Muscle of leg (tissue), 16 donors: ENCODE measurements at places on chromosomes 4 and X. TPM values are rescaled to one million over a fixed set of nuclear protein-coding genes. Genes with fewer than 3 reads are reported as not detected.

Gene CD40LG
- total RNA-seq: not detected

GRCh38 chrX:2385224-2385623 lies 115.6 kb downstream of the DHRSX start:
- H3K36me3 ChIP-seq: no peaks in the 10 kb centered on the region
- H3K4me1 ChIP-seq: no peaks in the 10 kb centered on the region
- no peak overlapping the region for H3K4me3 ChIP-seq
- no peaks in the 10 kb centered on the region for H3K27me3 ChIP-seq

- no peaks in the 10 kb centered on the region for H3K27me3 ChIP-seq
- H3K4me1 ChIP-seq: no peaks in the 10 kb centered on the region
- H3K36me3 ChIP-seq: peaks cover 11% of the 10 kb centered on the region
- no peak overlapping the region for H3K4me3 ChIP-seq
- H3K27ac ChIP-seq: no peak overlapping the region
- DNase-seq: no peak
Measured at GRCh38 chr4:71027611-71028010, 34.2 kb downstream of the DCK start.

- H3K4me3 ChIP-seq: no peak overlapping the region
- H3K4me1 ChIP-seq: no peaks in the 10 kb centered on the region
- no peak overlapping the region for H3K27ac ChIP-seq
- no peaks in the 10 kb centered on the region for H3K27me3 ChIP-seq
- H3K36me3 ChIP-seq: no peaks in the 10 kb centered on the region
- no peak for DNase-seq
Measured at GRCh38 chr4:156237231-156237630, 283.6 kb upstream of the CTSO start.

GRCh38 chrX:425056-425455 lies 38.3 kb upstream of the PPP2R3B start:
- peaks cover 10% of the 10 kb centered on the region for H3K4me1 ChIP-seq
- no peak for DNase-seq
- H3K27me3 ChIP-seq: peaks cover 20% of the 10 kb centered on the region
- no peak overlapping the region for H3K27ac ChIP-seq

DNA sequence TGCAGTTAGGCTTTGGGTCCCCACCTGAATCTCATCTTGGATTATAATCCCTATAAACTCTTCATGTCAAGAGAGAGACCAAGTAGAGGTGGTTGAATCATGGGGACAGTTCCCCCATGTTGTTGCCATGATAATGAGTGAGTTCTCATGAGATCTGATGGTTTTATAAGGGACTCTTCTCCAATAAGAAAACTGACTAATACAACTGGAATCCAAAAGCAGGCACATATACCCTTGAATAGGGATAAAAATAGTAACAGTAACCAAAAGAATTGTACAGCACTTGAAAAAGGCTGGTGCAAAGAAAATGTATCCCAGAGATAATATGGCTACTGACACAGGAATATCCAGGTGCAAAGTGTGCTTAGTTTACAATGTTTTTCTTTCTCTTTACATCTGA lies 351.5 kb upstream of the MAD2L1 start:
- no peak overlapping the region for H3K4me3 ChIP-seq
- no peaks in the 10 kb centered on the region for H3K27me3 ChIP-seq
- DNase-seq: no peak
- no peaks in the 10 kb centered on the region for H3K36me3 ChIP-seq

DNA sequence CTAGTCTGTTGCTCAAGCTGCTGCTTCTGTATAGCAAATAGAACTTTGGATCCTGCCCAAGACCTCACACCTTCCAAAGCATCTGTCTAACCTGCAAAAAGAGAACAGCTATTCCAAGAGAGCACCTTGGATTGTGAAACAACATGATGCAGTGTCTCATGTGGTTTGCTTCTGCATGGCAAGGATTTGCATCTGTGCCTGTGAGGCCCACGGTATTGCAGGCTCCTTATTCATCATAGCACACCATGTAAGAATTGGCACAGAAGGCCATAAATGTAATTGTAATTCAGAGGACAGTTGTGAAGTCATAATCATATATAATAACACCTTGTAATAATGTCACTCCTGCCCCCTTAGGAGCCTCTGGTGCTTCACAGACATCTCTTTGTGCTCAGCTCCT lies 147.1 kb downstream of the ZNF674 start:
- no peak overlapping the region for H3K27ac ChIP-seq
- peaks cover 7% of the 10 kb centered on the region for H3K27me3 ChIP-seq
- no peaks in the 10 kb centered on the region for H3K4me1 ChIP-seq
- no peak for DNase-seq
- no peak overlapping the region for H3K4me3 ChIP-seq

DNA sequence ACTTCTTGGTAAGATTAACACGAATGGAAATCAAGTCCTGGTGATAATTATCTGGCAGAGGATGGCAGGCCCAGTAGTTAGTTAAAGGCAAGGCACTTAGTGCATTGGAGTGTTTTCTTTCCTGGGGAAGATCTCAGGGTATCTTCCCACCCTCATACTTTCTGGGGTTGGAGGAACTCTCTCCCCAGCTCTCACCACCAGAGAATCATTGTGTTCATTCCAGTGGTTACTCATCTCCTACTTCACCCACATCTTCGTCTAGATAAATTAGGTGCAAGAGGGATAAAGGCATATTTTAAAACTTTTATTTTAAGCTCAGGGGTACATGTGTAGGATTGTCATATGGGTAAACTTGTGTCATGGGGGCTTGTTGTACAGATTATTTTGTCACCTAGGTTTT lies 67.5 kb upstream of the SH3RF1 start:
- H3K27me3 ChIP-seq: no peaks in the 10 kb centered on the region
- peaks cover 23% of the 10 kb centered on the region for H3K4me1 ChIP-seq
- no peak overlapping the region for H3K4me3 ChIP-seq

Gene FRG1
- total RNA-seq: 35.3 TPM

DNA sequence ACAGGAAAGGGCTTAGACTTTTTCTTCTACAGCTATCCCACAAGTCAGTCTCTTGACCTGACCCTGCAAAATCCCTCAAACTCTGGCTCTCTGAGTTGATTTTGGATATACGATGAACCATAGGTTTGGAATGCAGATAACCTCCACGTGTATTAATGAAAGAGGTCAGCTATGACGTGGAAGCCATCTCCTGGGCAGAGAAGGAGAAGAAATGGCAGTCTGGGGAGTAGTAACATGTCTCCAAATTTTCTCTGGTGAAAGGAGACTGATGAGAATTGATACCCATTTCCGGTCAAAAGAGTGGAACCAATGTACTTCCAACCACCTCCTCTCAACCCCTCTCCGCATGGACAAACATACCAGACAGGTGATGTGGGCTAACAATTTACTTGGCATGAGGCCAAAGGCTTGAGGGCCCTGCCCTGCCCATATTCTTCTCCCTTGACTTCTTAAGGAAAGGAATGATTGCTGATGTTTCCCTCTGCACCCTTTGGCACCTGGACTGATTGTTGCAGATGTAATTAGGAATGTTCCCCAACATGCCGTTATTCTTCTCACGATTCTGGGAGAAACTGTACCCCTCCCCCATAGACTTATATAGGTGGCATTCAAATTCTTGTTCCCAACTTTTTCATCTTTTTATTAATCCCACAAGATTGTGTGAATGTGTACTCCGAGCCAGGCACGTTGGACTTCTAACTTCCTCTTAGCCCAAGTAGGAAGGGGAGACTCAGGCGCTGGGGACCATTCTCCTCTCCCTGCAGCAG lies 580 bp upstream of the PLS3 start:
- DNase-seq: no peak
- H3K4me1 ChIP-seq: no peaks in the 10 kb centered on the region
- H3K4me3 ChIP-seq: peak overlapping the region; percentile 74
- peak overlapping the region; percentile 93 for H3K27ac ChIP-seq
- no peaks in the 10 kb centered on the region for H3K36me3 ChIP-seq

DNA sequence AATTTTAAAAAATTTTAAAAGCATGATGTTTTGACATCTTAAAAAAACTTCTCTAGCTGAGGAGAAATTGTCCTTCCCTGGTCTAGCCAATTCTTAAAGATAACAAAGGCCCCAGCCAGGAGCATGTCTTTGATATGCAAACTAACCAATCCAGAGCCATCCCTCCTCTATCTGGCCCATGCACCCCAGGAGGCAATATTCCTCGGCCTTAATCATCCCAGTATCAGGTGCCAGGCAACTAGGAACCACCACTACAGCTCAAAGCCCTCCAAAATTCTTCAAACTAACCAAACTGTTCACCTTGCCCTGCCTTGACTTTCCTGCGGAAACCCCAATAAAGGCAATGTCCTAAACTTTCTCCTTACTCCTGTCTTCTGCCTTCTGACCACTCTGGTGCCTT lies 97.8 kb upstream of the USP9X start:
- H3K27me3 ChIP-seq: peaks cover 8% of the 10 kb centered on the region
- no peaks in the 10 kb centered on the region for H3K36me3 ChIP-seq
- H3K4me3 ChIP-seq: no peak overlapping the region

DNA sequence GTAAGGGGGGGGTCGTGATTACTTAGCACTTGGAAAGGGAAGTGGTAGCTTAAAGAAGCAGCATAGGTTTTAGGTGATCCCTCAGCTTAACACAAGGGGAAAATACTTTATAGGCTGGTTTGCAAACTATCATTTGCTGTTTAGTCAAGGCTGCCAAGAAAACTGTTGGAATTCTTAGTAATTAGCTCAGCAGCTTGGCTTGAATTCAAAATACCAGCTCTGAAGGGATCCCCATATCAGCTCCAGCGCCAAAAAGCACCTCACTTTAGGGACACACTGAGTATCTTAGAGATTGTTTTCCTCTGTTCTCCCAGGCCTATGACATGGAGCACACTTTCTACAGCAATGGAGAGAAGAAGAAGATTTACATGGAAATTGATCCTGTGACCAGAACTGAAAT lies 8.8 kb downstream of the TNMD start:
- no peak overlapping the region for H3K27ac ChIP-seq
- H3K4me1 ChIP-seq: no peaks in the 10 kb centered on the region
- no peaks in the 10 kb centered on the region for H3K36me3 ChIP-seq
- peaks cover 11% of the 10 kb centered on the region for H3K27me3 ChIP-seq

Gene COX7B2
- total RNA-seq: not detected

Gene ENAM
- total RNA-seq: 2.4 TPM

GRCh38 chr4:42320822-42321388 lies 76.4 kb upstream of the SHISA3 start:
- no peak for DNase-seq
- no peak overlapping the region for H3K4me3 ChIP-seq
- H3K36me3 ChIP-seq: no peaks in the 10 kb centered on the region
- H3K27me3 ChIP-seq: no peaks in the 10 kb centered on the region
- no peaks in the 10 kb centered on the region for H3K4me1 ChIP-seq

GRCh38 chrX:70411475-70411874 lies 11.6 kb upstream of the GDPD2 start:
- no peaks in the 10 kb centered on the region for H3K4me1 ChIP-seq
- H3K4me3 ChIP-seq: no peak overlapping the region
- no peak for DNase-seq
- no peaks in the 10 kb centered on the region for H3K36me3 ChIP-seq
- H3K27ac ChIP-seq: no peak overlapping the region

DNA sequence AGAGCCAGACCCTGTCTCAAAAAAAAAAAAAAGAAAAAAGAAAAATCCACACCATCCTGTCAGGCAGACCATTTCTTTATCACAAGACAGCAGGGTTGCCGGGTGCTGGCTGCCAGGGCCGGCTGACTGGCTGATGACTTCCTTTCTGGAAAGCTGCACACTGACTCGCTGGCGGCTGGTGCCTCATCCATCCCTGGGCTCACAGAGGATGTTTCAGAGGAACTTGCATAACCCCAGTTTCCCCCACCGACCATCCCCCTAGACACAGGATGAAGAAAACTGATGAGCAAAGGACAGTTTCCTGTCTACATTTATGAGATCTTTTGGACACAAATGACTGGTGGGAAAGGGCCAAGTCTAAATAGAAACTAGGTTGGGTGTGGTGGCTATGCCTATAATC lies 14.1 kb downstream of the HPSE start:
- no peaks in the 10 kb centered on the region for H3K36me3 ChIP-seq
- no peak overlapping the region for H3K4me3 ChIP-seq
- H3K27ac ChIP-seq: no peak overlapping the region
- H3K27me3 ChIP-seq: no peaks in the 10 kb centered on the region
- DNase-seq: peak; percentile 66

DNA sequence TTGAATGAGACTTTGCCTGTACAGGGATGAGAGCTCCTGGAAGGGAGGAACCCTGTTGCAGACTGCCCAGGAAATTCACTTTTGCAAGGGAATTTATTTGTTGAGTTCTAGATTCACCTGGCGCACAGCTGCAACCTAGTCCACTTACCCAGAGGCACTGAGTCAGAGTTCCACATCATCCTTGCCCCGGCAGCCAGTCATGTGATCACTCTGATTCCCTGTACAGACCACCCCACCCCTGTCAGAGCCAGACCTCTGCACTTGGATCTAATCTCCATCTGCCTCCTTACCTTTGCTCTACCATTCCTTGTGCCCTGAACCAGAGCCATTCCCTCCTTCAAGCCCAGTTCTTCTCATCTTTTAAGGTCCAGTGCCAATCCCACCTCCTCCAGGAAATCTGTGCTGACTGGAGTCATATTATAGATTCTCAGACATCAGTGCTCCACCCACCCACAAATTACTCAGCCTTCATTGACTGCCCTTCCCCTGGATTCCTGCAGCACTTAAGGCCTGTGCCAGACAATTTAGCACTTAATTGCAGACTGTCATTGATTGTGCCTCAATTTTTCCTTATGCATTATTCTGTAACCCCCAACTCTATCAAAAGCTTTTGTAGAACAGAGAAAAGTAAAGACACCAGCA lies 84.1 kb upstream of the MAGEA4 start:
- peaks cover 15% of the 10 kb centered on the region for H3K27me3 ChIP-seq
- no peak for DNase-seq
- H3K4me1 ChIP-seq: peaks cover 18% of the 10 kb centered on the region
- no peak overlapping the region for H3K27ac ChIP-seq
- no peak overlapping the region for H3K4me3 ChIP-seq

- H3K4me3 ChIP-seq: no peak overlapping the region
- no peak for DNase-seq
- no peaks in the 10 kb centered on the region for H3K4me1 ChIP-seq
Measured at GRCh38 chr4:163042306-163042705, 124.4 kb downstream of the NAF1 start.

Gene F11
- not detected for total RNA-seq

Gene LEF1
- 3.4 TPM for total RNA-seq

Gene ERAS
- not detected for total RNA-seq

GRCh38 chrX:14943962-14944361 lies 70.7 kb downstream of the MOSPD2 start:
- H3K4me3 ChIP-seq: no peak overlapping the region
- peaks cover 7% of the 10 kb centered on the region for H3K27me3 ChIP-seq
- no peak overlapping the region for H3K27ac ChIP-seq
- H3K4me1 ChIP-seq: no peaks in the 10 kb centered on the region

- peak; percentile 40 for DNase-seq
- no peak within 1 kb of the TSS for H3K4me3 ChIP-seq
- no peaks in the 10 kb centered on the region for H3K27me3 ChIP-seq
- H3K27ac ChIP-seq: no peak within 1 kb of the TSS
- no peaks in the 10 kb centered on the region for H3K36me3 ChIP-seq
- no peaks in the 10 kb centered on the region for H3K4me1 ChIP-seq
Measured at GRCh38 chr4:99816545-99817308, at the start of gene DAPP1. Gene DAPP1, plus strand, starts transcription at chr4:99816827. Its CDS starts 87 bp downstream, at chr4:99816914.

Gene SLC2A9
- total RNA-seq: 2.4 TPM
